ENCODE measurements at places on chromosomes 2 and 18.

DNA sequence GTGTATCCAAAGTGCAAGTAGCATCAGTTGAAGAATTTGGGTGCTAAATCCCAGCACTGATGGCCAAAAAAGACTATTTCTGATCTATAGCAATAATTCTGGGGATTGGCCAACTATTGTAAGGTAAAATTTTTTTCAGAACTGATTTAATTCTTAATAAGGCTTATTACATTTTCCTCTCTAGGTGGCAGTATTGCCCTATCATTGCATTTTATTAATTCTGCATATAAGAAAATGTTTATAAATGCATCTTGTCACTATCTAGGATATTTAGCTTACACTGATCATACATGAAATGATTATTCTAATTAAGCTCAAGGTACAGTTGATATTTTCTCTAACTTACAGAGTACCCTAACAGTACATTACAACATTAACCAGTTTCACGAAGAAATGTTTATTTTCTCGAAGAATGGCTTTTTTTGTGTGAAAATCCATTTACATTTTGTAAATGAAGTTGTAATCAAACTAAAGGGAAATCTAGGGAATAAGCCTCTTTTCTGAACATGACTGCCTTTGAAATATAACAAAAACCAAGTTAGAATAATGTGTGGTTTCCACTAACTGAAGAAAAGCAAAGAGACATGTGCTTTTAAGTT, 11.0 kb downstream of the TTN start:
- peak; percentile 22 for DNase-seq

GRCh38 chr18:13629841-13630715, 96.3 kb downstream of the FAM210A start:
- DNase-seq: peak; percentile 69

GRCh38 chr2:168166902-168167510, 80.4 kb downstream of the STK39 start:
- DNase-seq: no peak

DNA sequence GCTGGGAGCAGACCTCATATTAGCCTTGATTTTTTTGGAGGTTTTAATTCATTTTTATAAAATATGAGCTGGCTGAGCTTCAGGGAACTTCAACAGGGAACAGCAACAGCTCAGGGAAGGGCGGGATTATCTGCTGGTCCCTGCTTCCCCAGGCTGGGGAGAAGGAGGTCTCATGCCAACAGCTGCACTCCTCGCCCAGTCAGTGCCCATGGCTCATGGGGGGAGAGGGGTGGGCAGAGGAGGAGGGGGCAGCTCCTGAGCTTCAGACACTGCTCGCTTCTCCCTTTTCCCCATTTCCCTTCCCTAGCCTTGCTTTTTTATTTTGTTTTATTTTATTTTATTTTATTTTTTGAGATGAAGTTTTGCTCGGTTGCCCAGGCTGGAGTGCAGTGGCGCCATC, 442 bp upstream of the OTOF start:
- no peak for DNase-seq

DNA sequence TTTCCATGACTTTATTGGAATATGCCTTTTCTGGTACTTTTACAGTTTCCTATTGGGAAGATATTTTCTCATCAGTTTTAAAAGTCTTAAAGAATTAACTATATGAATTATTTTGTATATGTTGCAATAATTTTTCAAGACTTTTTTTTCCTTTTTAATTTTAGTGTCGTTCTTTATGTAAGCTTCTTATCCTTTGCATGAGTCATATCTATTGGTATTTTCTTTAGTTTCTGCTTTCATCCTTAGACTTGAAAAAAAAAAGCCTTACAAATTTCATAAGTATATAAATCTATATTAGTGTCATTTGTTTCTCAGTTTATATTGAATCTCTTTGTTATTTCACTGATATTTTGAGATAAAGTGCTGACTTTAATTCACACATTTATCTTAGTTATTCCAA, 94.9 kb downstream of the DSEL start:
- no peak for DNase-seq

DNA sequence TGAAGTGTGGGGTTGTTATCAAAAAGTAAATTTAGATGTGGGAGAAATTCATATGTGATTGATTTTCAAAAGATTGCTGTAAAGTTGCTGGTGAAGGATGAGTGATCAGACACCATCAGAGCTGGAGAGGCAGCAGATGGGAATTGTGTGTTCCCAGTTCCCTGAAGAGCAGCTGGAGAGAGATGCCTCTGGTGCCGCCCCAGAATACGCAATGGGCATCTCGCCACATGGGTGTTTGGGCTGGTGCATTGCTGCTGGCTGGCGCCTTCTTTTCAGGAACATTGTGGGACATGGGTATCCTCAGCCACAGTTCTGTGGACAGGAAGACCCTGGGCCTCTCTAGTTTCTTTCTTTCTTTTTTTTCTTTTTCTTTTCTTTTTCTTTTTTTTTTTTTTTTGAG, 11.9 kb downstream of the ATG4B start:
- DNase-seq: no peak

DNA sequence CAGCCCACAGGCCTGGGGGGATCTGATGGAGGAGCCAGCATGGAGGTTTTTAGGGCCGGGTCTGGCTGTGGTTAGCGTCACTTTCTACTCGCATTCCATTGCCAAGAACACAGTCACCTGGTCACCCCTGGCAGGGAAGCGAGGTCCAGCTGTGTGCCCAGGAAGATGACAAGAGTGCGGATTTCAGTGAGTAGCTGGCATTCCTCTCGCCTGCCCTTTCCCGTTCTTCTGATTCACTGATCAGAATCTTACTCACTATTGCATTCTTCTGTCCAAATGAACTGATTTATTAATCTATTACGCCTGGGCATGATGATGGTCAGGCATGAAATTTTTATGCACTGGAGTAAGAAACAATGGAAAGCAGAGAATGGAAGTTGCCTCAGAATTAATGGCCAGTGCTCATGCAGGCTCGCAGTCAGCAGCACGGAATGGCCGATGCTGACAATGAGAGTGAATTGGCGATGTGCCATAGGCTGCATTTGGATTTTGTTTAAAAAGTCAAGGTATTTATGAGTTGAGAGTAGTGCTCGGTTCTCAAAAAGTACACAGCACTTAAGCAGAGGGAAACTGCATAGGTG, 76.4 kb upstream of the MGAT5 start:
- no peak for DNase-seq

- DNase-seq: no peak
Observed at GRCh38 chr18:48728204-48728833, 189.5 kb downstream of the CTIF start.

GRCh38 chr2:99819766-99820165, 322.6 kb downstream of the AFF3 start:
- DNase-seq: no peak

DNA sequence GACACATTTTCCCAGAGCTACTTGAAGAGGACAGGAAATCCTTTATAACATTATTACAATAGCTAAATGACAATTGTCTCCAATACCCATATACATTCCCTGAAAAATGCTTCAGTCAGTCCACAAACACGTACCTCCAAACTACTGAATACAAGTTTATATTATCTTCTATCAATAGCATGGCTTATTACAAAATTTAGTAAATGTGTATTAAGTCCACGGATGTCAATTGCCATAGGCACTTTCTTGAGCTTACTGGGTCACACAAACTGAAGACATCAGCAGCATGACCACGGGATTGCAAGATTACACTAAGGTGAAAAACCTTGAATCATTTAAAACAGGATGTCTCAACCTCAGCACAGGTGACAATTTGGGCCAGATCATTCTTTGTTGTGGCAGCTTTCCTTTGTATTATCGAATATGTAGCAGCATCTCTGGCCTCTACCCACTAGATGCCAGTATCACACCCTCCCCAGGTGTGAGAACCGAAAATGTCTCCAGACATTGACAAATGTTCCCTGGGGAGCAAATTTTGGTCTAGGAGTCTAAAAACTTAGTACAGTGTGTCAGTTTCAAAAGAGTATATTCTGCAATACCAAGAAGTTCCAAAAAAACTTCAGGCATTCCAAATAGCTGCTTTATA, 1.4 kb downstream of the MBD2 start:
- peak; percentile 60 for DNase-seq

DNA sequence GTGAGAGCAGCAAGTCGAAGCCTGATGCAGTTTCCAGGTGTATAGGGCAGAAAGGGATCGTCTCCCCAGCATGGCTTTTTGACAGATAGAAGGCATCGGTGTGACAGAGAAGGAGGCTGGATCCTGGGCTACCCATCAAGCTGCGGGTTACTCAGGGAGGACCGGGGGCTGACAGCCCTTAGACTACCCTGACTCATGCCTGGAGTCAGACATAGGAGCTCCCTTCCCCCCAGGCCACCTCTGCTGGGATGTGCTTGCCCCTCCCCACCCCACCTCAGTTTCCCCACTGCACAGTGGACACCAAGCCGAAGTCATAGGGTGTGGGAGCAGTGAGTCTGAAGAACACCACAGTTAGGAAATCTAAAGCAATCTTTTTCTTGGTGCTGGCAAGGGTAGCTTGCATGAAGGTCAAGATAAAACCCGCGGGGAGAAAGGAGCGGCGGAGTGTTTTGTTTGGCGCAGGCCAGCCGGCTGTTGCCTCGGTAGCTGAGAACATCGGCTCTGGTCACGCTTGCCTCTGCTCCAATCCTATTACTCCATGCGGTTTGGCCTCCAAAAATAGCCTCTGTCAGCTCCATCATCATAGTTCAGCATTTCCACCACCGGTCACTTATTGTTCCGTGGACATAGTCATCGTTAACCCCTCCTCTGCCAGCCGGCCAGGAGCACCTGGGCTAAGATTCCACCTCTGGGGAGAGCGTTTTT, 169.2 kb upstream of the GLI2 start:
- DNase-seq: no peak

DNA sequence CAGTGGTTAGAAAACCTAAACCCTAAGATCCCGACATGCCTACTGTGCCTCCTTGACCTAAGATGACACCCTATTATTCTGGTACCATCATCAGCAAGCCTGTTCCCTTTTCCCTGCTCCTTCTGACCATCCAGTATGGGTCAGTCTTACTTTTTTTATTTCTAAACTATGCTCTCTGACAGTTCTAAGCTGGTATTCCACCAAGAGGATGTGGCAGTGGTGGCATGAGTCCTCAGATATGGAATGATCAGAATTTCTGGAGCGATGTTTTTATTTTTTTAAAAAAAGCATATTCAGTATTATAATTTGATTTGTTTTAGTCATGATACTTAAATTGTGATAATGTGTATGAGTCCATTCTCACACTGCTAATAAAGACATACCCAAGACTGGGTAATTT, 145.9 kb upstream of the LHCGR start:
- no peak for DNase-seq

DNA sequence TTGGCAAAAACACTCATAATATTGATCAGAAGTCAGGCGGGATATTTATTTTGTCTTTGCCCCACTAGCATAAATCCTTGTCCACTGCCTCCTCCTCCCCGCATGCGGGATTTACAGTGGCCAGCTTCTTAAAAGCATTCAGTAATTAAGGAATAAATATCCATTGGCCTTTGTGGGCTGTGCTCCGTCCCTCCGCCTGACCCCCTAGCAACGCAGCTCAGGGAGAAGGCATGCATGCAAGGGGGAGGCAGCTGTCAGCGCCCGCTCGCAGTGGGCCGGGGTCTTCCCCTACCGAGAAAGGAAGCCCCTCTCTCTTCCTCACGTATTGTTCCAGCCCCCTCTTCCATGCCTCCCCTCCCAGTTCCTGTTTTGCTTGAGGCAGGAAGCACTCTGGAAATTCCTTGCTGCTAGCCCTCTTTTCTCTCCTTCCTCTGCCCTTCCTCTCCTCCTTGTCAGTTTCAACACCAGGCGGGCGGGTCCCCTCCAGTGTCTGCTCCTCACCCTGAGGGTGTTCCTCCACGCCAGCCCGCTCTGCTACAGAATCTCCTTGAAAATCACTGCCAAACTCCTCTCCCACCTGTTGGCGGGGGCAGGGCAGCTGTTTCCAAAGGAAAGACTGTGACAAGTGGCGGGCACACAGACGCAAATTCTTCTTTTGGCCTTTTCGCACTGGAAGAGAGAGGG, 60.1 kb downstream of the GBX2 start:
- DNase-seq: no peak

GRCh38 chr2:172100935-172101820, 1.5 kb downstream of the DLX2 start:
- DNase-seq: no peak

GRCh38 chr2:128986867-128987268, 668.2 kb upstream of the HS6ST1 start:
- DNase-seq: no peak

DNA sequence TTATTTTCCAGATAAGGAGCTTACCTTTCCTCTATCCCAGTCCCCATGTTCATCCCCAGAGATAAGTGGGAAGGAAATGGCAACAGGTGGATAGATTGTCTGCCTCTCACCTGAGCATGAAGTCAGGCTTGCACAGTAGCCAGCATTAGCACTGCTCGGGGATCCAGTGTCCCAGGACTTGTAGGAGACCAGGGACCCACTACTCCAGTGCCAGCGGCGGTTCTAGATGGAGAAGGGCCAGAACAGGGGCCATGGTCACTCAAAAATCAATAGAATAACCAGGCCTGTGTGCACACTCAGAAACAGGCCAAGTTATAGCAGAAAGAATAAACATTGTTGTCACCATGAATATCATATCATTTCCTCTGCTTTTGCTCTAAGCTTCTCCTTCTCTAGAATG, 2.4 kb downstream of the REG1B start:
- no peak for DNase-seq

DNA sequence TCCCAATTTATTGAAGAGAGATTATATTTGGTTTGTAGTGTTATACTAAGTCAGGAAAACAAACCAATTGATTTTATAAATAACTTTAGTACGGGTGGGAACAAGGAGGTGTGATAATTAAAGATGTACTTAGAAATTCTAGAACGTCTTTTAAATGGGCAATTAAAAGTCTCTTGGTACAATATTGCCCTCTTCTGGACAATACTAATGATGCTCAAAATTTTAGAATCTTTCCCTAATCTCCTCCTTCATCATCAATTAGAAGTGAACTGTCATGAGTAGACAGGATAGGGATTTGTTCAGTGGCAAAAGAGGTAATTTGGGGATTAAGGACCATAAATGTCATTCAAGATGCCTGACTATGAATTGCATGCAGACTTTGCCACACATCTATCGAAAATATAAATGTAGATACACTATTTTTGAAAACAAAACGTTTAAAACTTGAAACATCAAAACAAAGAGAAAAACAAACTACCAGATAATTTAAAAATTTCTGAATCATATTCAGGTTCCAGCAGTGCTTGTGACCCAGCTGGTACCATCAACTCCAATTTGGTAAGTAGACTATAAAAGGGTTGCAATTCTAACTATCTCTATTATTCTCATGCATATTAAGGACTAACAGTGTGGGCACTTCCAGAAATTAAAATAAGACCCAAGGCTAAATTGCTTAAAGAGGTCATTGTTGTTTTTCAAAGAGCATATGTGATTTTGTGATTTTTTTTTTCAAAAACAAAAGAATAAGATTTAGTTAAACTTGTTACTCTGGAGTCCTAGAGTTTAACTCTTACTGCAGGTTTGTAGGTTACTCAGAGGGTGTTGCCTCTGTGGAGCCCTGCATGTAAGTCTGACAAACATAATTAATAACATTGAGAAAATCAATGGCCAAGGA, 123.5 kb downstream of the LAMA3 start:
- DNase-seq: peak; percentile 55

DNA sequence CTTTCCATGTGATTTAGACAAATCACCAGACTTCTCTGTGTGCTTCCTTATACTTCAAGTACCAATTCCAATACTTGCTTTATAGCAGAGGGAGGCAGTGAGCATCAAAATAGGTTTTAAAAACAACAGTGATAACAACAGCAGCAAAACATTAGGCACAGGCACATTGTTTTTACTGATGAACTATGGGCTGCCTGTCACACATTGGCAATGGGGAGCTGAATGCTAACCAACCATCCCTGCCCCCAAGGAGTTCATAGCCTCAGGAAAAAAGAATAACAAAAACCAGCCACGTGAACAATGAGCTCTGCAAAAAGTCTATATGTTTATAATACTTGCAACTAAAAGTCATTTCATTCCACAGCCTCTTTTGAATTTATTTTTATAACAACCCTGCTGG, 287.9 kb upstream of the TRIB2 start:
- no peak for DNase-seq
